ENCODE measurements at places on chromosomes 11 and 22.

DNA sequence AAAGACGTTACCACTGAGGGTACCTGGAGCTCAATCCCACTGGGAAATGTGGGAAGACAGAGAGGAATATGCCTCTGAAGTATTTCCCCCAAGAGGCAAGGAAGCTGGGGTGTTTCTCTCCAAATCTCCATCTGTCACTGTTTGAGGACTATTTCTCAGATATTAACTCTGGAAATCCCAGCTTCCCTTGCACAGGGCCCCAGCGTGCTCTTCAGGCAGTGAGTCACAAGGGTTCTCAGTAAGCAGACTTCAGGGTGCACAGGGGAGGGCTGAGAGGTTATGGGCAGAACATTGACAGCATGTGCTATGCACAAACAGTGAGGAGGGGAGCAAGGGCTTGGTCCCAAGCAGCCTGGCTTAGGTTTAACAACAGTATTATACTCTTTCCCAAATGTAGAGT lies 60.9 kb upstream of the EED start:
- DNase-seq, result no peak

DNA sequence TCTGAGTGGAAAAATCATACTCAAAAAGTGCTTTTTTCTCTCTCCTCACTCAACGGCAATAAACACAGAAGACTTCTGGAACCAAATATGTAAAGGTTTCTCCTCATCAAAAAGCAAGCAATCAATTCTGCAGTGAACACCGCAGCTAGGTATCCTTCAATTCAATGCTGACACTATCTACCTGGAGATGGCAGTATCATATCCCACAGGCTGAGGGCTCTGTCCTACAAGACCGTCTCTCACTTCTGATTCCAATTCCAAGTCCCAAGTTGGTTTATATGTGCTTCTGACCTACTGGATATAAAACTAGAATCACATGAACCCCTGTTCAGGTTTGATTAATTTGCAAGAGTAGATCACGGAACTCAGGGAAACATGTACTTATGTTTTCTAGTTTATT lies 59.7 kb upstream of the LUZP2 start:
- no peak for DNase-seq

- DNase-seq, result no peak
Observed at GRCh38 chr11:90178751-90179150, 44.1 kb downstream of the CHORDC1 start.

GRCh38 chr11:133776671-133777367 lies 68.5 kb downstream of the SPATA19 start:
- DNase-seq, result no peak

- DNase-seq, result no peak
Observed at GRCh38 chr11:119982517-119983239, 155.2 kb downstream of the TRIM29 start.

DNA sequence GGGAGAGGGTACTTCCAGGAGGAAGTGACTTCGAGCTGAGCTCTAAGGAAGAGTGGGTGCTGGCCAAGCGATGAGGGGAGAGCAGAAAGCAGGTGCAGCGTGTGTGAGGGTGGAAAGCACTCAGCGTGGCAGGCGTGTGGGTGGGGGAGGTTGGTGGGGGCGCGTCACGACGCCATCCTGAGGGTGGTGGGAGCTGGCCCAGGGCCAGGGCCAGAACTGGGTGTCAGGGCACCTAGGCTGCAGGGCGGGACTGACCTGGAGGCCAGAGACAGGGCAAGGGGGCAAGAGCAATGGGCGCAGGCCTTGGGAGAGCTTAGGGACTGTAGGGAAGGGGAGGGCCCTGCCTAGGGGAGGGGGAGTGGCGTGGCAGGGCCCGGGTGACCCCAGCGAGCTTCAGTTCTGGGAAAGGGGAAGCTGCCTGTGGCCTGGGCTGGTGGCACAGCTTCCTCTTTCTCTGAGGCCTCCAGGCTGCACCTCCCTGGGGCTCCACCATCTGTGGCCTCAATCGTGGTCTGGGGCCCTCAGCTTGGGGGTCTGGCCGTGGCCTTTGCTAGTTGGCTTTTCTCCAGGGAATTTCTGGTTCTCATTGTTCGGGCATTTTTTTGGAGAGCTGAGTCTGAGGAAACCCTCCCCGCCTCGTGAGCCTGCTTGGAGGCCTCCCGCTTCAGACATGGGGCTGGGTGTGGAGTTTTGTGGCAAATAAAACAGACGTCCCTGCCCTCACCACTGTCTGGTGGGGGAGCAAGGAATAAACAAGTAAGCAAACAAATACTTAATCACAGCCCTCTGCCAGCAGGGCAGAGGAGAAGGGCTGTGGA lies 8.9 kb downstream of the RELT start:
- DNase-seq, result no peak

DNA sequence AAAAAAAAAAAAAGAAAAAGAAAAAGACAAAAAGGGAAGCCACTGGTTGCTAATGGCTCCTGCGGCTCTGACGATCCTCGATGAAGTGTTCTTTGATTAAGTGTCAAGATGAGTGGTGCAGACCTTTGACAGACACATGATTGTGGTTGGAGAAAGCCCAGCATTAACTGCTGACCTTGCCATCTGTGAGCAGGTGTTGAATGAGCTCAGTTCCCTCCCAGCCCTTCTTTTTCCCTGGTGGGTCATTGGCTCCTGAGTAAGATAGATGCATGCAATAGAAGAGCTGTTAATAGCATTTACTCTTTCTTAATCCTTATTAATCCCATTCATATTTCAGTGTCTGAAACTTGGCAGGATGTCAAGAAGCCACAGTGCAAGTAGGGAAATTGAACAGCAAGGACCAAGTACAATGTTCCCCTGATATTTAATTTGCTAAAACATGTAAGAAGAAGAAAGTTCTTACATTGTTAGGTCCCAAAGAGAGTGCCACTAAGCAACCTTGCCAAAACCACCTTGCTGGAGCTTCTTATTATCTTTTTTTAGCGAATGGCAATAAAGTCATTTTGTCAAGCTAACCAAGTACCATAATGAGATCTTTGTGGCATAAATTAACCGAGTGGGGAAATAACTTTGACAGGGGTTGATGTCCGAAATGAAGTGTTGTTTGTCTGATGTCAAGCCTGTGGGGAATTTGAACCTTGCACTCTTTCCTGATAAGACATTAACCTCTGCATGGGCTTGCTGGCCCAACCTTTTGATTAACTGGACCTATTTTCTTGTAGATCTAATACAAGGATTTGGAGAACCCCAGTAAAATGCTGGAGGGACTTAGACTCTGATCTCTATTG lies 113.7 kb downstream of the PTPRJ start:
- DNase-seq, result no peak
